ENCODE measurements at places on chromosomes 2 and 18. TPM values are rescaled to one million over a fixed set of nuclear protein-coding genes. Genes with fewer than 3 reads are reported as not detected.
A peak's percentile ranks its signal among the peaks of the same experiment; 100 is the strongest.

DNA sequence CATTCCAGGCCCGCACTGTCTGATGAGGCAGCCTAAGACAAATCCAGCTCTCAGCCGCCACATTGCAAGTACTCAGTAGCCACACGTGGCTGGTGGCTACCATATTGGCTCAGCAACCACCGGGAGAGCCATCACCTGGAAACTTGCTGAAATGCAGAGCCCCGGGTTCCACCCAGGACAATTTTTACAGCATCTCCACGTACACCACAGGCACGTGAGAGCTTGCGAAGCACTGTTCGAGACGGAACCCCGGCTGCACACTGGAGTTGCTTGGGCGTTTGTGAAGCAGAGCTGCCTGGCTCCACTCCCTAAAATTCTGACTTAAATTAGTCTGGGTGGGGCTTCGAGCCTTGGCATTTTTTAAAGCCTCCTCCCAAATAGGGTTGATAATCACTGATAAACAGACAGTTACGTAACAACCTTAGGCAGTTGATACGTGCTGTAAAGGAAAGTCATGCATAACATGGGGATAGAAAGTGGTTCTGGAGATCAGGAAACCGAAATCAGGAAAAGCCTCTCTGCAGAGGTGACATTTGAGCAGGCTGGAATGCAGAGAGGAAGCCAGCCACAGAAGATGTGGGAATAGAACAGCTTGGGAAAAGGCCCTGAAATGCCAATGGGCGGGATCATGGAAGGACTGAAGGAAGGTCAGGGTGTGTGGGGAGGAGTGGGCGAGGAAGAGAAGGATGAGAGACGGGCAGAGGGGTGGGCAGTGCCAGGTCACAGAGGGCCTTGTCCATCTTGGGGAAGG, 6.2 kb downstream of the ASAP2 start:
- DNase-seq = peak; percentile 75

GRCh38 chr2:118853651-118854291, 6.3 kb upstream of the EN1 start:
- DNase-seq = no peak

- no peak for DNase-seq
These were observed 40.6 kb upstream of the PGAP1 start for GRCh38 chr2:196967116-196967515.

ACTR2 gene
- total RNA-seq = 45.5 TPM

DSG4 gene
- not detected for total RNA-seq
